MV-4-11 (cell line): ENCODE measurements at places on chromosomes 12 and 14.

DNA sequence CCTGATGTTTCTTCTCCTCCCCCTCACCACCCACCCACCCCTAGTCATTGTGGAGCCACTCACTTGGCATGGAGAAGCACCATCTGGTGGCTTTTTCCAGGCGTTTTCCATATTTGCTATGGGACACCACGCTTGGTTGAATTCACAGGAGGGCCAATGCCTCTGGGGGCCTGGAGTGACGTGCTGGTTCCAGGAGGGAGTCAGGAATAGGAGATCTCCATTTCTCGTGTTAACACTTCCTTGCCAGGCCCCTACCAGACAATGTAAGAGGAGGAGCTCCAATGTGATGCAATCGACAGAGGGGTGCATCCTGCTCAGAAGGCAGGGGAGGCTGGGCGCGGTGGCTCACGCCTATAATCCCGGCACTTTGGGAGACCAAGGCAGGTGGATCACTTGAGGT is 21.6 kb upstream of the TESC start:
- DNase-seq: peak; percentile 31

DNA sequence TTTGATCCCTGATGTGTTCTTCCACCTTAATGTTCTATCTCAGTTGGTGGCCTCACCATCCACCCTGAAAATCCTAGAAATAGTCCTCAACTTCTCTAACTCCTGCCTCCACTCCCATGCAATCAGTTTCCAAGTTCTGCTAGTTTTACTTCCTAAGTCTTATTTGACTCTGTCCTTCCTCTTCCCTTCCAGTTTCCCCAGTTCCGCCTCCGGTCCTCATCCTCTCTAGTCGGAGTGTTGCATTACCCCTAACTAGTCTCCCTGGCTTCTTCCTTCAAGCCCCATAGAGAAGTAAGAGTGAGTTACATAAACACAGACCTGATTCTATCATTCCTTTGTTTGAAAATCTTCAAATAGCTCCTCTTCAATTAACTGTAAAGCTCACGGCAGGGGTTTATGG is 236.5 kb downstream of the GXYLT1 start:
- DNase-seq: no peak

- DNase-seq: peak; percentile 17
Observed at GRCh38 chr14:34059925-34060650, 109.2 kb upstream of the EGLN3 start.

GRCh38 chr12:69062621-69063237 is 129.8 kb upstream of the CPM start:
- DNase-seq: no peak

- DNase-seq: peak; percentile 94
Observed at GRCh38 chr12:41339784-41340183, 151.7 kb downstream of the PDZRN4 start.

DNA sequence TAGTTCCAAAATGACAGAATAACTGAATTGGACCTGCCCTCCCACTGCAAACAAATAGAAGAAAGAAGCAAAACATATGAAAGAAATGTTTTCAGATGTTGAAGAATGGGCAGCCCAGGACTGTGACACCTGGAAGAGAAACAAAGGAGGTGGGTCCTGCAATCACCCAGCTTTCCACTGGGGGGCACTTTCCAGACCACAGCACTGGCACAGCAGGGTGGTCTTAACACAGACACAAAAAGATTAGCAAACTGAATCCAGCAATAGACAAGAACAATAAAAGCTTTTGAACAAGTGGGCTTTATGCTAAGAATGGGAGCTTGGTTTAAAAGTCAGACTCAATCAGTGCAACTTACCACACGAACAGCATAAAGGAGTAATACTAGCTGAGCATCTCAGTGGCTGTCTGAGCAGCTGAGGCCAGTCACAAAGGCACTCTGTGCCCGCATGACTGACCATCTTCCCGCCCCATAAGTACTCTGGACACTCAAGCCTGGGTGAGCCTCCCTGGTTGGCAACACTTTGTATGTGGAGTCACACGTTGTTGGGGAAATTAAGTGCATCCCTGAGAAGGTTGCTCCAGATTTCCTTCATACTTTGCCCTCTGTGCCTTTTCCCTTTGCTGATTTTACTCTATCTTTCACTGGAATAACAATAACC is 27.7 kb downstream of the JKAMP start:
- no peak for DNase-seq

- no peak for DNase-seq
Observed at GRCh38 chr12:31801872-31802271, 73.1 kb upstream of the AMN1 start.

- DNase-seq: peak; percentile 64
Observed at GRCh38 chr12:56129206-56129941, 1.3 kb downstream of the ESYT1 start.

DNA sequence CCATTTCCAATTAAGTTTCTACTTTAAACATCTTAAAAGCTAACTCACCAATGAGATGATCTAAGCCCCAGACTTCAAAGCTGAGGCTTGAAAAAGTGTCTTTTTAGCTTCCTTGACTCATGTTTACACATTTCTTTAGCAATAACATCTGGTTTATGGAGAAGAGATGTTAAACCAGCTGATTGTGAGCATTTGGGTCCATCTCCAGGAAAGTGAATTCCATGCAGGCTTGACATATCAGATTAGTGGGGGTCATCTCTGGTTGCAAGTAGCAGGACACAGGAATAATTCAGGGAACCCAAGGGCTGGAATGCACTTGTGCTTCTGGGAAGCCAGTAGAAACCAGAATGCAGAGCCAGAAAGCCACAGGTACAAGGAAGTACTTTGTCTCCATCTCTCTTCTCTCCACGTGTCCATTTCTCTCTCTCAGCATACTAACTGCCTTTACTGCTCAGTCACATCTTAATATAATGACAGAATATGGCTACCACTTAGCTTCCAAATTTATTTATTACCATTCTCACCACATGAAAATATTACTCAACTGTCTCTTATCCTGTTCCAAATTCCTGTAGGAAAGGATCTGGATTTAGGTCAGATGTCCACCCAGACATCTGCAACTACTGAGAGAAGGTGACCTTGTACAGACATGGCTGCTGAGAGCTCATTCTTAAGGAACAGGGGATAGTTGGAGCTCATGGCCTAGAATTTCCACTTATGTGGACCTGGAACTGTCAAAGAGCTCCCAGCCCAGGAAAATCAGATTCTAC is 104.4 kb downstream of the SCN8A start:
- DNase-seq: no peak

DNA sequence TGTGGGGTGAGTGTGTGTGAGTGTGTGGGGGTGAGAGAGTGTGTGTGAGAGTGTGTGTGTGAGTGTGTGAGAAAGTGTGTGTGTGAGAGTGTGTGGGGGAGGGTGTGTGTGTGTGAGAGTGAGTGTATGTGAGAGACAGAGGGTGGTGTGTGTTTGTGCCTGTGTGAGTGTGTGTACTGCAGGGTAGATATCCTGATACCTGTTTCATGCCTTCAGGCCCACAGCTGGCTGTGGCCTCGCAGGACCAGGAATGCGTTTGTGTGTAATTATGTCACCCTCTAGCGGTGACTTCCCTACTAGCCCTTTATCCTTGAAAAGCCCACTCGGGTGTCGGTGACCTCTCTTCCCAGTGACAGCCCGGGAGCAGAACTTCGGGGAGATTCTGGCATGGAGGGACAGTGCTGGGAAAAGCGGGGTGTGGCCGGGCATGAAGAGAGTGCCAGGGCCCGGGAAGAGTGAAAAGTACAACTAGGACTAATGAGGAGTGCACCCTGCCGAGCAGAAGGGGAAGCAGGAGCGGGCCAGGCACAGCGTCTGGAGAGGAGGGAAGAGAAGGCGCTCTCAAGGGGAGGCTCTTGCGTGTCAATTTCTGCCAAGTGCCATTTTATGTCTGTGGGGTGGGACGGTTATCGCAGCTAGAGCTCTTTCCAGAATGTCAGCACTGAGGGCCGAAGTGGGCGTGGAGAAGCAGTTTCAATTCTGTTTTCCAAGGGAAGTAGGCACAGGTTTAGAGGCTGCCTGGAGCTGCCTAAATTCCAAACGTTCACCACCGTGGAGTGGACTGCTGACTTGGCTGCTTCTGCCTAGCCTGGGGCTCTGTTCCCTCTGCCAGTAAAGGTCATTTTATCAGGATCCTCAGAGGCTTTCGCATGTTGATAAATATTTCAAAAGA is 11.0 kb upstream of the FBXL14 start:
- peak; percentile 78 for DNase-seq

DNA sequence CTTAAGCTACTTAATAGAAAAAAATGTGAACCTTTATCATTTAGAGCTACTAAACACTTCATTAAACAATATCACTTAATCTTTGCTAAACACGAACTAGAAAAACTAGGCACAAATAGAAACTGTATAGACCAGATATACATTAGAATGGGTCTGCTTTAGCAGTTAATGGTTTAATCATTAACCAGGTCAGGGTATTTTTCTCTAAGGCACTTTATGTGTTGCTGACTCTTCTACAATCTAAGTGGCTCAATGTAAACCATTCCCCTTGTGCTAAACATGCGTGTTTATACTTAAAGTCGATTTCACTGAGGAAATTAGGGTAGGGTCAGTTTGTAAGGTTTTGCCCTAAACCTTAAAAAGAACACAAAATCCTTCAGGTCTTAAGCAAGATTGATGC is 29.7 kb downstream of the TMCC3 start:
- DNase-seq: no peak

DNA sequence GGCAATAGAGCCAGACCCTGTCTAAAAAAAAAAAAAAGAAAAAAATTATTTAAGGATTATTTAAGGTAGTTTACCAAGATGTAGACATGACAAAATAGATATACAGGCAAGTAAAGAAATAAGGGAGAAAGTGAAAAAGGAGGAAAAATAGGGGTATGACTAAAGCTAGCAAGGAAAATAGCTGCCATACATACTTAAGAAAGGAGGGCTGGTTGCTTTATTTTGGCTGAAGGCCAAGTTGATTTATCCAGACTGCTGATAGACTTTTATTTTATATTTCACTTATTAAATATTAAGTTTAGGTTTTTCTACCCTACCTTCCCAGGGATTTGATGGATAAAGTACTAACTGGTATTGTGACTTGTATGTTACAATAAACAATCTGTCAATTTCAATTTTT is 8.3 kb upstream of the AEBP2 start:
- DNase-seq: no peak

- DNase-seq: no peak
Observed at GRCh38 chr12:51357374-51358047, 11.0 kb upstream of the CELA1 start.

- no peak for DNase-seq
Observed at GRCh38 chr14:103282932-103283331, 51.1 kb upstream of the EIF5 start.

DNA sequence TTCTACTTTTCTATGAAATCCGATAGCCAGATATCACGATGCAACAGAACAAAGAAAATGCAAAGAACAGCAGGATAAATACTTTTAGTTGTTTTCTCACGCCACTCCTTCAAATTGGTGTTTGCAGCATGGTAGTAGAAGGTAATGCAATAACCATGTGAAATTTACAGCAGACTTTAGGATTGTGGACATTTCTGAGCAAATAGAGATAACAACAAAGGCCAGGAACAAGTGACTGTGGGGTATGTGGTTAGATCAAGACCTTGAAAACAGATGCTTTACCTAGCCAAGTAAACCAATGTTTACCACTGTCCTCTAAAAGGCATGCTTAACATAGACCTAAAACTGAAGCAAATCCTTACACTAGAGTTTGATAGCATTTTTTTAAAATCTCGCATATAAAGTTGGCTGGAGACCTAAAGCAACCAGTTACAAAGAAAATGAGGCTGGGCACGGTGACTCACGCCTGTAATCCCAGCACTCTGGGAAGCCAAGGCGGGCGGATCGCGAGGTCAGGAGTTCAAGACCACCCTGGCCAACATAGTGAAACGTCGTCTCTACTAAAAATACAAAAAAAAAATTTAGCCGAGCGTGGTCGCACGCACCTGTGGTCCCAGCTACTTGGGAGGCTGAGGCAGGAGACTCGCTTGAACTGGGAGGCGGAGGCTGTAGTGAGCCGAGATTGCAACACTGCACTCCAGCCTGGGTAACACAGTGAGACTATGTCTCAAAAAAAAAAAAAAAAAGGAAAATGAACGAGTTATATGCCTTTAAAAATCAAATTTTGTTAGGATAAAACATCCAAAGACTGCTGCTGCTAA is 123.2 kb upstream of the FOXN3 start:
- DNase-seq: no peak

DNA sequence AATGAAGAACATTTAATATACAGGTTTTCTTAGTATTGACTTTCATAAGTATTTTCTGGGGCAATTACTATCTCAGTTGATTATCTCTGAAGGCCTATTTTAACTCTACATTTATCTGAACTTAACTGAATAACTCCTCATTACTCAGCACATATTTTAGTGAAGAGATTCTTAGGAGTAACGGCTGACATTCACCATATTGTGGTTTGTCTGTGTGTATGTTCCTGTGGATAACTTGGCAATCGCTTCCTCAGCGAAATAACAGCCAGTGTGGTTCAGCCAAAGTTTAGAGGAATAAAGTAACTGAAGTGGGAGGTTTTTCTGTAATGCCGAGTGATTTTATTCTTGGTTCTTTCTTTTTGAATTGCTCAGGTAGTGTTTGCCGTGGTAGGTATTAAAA is 168.0 kb downstream of the RAD51B start:
- DNase-seq: no peak

GRCh38 chr14:90193925-90194324 is 62.4 kb upstream of the PSMC1 start:
- DNase-seq: no peak

DNA sequence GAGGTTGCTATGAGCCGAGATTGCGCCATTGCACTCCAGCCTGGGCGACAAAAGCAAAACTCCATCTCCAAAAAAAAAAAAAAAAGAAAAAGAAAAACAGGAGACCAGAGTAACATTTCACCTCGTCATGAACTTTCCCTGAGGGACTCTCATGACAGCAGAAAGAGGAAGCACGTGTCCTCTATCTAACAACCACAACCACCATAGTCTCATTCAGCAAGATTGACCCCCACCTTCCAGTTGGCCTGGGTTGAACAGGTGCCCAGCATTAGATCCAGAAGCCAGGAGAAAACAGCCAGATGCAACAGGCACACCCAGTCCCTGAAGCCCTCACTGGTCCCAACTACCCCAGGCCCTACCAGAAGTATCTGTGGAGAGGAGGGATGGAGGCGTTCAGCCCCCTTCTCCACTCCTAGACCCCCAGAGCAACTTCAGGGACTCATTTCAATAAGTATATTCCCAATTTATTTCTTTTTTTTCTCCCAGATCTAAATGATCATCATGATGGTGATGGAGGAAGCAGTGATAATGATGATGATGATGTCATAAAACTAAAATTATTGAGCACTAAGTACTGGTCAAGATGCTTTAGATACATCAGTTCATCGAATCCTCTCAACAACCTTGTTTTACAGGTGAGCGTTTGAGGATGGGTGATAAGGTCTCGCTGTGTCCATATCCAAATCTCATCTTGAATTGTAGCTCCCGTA is 235.0 kb downstream of the EFCAB11 start:
- peak; percentile 96 for DNase-seq

- DNase-seq: no peak
Observed at GRCh38 chr12:18651525-18651924, 86.3 kb downstream of the PLCZ1 start.

- no peak for DNase-seq
Observed at GRCh38 chr14:55801121-55801520, 221.1 kb downstream of the KTN1 start.
